ENCODE measurements at places on chromosomes 5 and 9.
A peak's percentile ranks its signal among the peaks of the same experiment; 100 is the strongest.

- peak; percentile 81 for DNase-seq
Observed at GRCh38 chr9:125374443-125375309, 113.0 kb downstream of the GAPVD1 start.

DNA sequence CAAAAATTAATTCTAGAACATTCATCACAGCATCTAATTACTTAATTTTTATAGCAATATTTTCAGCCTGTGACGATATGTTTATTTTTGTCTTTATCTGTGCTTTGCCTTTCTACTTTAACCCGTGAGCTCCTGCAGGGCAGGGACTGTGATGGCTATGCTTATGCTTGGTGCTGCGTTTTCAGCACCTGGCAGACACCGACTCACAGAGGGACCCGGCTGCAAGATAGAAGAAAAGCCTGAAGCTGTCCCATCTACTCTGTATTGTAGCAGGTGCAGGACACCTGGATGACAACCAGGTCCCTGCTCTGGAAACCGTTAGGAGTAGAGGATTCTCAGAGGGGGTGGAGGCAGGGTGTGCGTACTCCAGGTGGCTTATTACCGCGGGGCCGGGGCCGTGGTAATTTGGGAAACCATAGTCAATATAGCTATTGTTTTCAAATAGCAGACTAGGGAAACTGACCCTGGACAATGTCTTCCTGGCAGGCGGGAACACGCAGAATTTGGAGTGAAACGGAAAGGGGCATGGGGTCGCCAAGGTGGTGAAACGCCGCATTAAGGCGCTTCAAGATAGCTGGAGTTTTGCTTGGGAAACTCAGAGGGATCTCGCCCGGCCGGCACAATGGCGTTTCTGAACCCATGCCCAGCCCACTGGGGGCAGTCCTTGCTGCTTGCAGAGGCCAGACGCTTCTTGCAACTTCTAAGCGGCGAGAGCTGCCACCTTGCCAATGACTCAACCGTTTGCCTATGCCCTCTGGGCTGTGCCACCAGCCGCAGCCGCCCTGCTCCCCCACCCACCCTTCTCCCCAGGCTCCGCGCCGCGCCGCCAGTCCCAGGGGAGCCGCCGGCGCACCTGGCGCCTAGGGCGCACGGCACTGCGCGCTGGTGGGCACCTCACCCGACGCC lies 140.1 kb upstream of the PALM2AKAP2 start:
- DNase-seq, result peak; percentile 30

DNA sequence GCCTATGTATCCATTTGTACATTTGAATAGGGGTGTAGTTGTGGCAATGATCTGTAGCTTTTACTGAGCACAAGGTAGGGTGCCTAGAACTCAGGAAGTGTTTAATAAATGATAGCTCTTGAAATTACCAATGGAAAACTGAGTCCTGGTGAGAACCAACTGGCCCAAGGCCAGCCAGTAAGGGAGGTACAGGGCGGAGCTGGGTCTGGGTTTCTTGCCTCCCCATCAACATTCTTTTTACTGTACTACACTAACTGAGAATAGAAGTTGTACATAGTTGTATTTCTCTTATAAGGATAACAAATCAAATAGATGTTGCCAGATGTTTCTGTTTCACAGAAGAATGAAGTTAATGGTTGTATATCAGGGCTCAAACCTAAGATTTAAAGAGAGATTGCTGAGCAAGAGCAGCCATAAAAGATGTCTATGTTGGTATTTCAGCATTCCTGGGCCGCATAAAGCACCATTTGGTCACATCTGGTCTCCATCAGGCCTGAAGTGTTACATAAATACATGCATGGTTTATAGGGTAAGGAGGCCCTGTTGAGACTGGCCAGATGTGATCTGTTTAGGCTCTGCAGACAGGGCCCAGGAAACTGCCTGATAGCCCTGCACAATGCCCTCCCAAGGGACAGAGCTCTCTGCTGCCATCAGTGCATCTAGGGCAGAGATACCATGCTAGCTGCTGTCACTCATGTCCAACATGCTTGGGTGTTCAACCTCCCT lies 210.5 kb downstream of the NXNL2 start:
- no peak for DNase-seq

- no peak for DNase-seq
Observed at GRCh38 chr5:137199201-137199600, 299.9 kb downstream of the SPOCK1 start.

GRCh38 chr9:36679710-36680109 lies 107.0 kb downstream of the MELK start:
- no peak for DNase-seq

- no peak for DNase-seq
Observed at GRCh38 chr5:68350176-68350575, 134.6 kb downstream of the PIK3R1 start.

GRCh38 chr9:22463205-22463604 lies 16.6 kb downstream of the DMRTA1 start:
- no peak for DNase-seq

- DNase-seq, result no peak
Observed at GRCh38 chr5:128341056-128341455, 197.0 kb downstream of the FBN2 start.

DNA sequence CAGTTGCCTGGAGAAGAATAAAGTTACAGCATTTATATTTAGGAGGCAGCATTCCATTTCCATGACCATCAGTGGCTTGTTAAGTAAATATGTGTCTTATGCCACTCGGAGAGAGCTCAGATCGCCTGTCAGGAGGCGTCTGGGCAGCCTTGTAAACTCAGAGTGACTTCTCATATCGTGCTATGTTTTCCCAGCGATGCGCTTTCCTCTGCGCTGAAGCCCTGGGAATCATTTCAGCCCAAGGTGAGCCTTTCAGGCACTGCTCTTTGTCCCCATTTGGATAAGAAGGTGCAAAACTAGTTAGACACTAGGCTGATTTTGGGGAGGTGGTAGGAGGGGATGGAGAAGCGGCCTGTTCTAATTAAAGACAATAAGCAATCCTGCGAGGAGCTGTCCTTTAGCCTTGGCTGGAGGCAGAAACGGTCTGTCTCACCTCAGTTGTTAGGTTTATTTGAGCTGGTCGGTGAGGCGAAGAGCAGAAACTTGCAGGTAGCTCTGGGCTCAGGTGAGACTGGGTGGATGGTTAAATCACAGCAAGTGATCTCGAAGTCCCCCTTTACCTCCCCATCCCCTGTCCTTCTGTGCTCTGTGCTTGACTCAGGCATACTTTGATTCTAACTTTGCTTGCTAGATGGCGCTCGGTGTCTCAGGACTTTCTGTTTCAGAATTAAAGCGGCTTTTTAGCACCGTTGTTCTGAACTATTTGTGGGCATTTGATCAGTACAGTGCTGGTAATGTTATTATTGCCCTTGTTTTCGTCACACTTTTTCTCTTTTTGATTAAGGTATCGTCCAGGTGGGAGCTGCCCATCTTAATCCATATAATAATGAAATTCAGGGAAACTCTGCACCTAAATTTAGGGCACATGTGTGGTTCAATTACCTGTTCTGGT lies 24.6 kb downstream of the NR2F1 start:
- no peak for DNase-seq

- DNase-seq, result no peak
Observed at GRCh38 chr9:130140706-130141105, 31.5 kb upstream of the NCS1 start.

DNA sequence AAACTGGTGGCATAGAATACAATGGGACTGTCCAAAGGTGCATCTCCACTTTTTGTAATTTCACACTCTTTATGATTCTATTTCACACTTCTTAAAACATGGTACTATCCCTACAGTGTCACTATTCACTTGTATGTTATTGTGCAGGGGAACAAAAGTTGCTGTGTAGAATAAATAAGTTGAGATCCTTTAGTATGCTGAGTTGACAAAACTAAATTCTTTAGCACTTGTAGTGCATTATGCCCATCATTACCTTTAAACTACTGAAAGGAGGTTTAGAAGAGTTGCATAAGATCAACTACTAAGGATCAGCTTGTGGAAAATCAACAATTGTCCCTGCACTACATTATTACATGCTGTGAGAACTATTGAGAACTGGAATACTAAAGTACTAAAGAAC lies 1380.9 kb downstream of the PTPRD start:
- DNase-seq, result no peak

GRCh38 chr5:78893940-78894677 lies 91.0 kb downstream of the ARSB start:
- no peak for DNase-seq

GRCh38 chr5:75837258-75837841 lies 120.1 kb upstream of the POC5 start:
- no peak for DNase-seq

DNA sequence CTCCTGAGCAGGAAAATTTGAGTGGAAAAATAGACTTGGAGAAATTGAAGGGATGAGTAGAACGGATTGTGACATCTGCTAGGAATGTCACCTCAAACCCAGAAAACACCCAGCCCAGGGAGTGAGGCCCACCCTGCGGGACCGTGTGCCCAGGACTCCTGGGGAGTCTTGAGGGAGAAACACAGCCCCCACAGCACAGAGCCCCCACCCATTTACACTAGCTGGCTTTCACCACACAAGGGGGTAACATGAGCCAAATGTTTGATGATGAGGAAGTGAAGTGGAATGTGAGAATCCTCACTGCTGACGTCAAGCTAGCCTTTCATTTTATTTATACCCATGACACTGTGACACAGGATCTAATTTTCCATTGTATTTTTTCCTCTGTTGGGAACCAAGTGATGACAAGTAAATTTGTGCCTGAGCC lies 42.8 kb upstream of the PDE8B start:
- DNase-seq, result no peak

DNA sequence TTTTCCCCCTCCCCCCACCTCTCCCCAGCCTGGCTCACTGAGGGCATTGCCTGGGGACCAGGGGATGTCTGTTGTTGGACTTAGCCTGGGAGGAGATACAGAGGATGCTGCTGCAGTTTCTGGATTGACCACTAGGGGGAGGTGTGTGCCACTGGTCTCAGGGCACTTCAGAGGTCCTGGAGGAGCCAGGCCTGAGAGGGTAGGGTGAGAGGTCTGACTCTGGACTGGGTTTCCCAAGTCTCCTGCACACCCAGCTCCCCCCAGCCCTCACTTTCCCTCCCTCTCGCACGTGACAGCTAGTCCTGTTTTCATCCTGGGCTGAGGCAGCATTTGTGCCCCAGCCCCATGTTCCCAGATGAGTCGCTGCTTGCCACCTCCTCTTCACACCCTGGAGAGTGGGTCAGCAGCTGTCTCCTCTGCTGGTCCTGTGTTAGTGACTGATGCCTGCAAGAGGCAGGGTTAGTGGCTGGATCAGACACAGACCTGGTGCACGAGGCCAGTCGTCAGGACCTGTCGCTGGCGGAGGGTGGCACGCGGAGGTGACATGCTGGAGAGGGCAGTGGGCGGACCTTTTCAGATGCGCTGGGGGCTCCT lies 4.4 kb downstream of the IL3 start:
- peak; percentile 90 for DNase-seq

- no peak for DNase-seq
Observed at GRCh38 chr9:122039234-122039633, 53.9 kb downstream of the TTLL11 start.

- no peak for DNase-seq
Observed at GRCh38 chr5:176373100-176373818, 8.0 kb downstream of the ARL10 start.

DNA sequence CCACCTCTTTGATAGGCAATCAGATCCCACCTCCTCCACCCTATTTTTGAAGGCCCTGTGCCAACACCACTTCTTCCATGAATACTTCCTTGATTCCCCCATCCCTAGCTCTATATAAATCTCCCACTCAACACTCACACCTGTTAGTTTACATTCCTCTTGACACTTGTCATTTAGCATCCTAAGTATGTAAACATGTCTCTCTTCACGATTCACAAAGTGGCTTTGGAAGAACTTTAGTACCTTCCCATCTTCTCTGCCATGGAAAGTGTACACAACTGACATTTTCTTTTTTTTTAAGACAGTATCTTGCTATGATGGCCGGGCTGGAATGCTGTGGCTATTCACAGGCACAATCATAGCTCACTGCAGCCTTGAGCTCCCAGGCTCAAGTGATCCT lies 1.5 kb upstream of the FXN start:
- no peak for DNase-seq

DNA sequence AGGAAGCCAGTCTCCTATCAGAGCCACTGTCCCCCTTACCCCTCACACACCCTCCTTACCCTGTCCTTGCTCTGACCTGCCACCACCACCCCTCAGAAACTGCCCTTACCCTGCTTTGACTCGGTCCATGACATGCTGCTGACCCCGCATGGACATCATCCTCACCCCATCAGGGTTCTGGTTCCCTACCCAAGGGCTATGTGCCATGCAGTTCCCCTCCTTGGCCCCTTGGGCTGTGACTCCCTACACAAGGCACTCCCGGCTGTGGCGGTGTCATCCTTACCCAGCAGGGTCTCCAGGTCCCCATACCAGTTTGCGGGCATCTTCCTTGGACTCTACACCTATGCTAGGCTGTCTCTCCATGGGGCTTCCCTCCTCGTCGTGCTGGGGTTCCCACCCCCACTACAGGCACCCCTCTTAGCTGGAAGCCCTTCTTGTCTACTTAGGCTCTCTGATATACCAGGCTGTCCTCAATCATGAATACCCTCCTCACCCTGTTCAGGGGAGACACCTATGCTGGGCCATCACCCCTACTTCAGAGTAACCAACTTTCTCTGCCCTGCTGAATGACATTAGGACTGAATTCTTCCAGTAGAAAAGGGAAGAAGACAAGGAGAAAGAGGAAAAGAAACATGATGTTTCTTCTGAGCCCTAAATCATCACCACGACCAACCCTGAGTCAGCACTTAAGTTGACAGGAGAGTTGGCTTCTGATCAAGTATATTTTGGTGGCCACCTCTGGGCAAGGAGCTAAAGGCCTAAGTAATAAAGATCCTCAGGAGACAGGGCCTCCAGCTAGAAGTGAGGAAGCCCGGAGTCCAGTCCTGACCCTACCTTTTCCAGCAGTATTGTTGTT lies 115.2 kb downstream of the GCNT1 start:
- DNase-seq, result no peak

DNA sequence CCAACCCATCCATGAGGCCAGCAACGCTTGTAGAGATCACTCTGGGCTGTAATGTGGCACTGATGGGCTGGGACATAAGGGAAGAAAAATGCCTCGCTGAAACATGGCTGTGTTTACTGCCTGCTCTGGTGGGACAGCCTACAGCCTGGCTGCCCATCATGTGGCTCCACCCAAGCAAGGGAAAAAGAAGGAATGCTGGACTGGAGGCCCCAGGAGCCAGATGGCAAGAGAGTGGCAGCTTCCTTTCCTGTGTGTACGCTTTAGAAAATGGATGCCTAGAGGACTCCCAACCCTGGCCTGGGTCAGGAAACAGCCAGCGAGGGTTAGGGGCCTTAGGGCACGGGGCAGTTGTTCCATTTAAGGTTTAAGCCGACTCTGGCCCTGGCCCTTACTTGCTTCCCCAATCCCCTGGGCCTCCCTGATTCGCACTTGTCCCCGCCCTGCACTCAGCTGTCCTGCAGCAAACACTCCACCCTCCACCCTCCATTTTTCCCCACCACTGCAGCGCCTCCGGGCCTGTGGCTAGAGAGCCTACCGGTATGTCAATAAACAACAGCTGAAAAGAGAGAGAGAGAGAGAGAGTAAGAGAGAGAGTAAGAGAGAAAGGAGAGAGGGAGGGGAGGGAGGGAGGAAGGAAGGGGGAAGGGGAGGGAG lies 819.4 kb downstream of the SEMA5A start:
- DNase-seq, result no peak

GRCh38 chr5:53481159-53481886 lies 894 bp downstream of the FST start:
- no peak for DNase-seq

- no peak for DNase-seq
Observed at GRCh38 chr5:171628633-171628974, 157.0 kb upstream of the SMIM23 start.

GRCh38 chr9:3664044-3664443 lies 138.2 kb upstream of the RFX3 start:
- DNase-seq, result no peak

All from nephron progenitor cell (in vitro differentiated cells).